Posterior vena cava (tissue), 2 donors: ENCODE measurements at places on chromosomes 2 and 18. TPM values are rescaled to one million over a fixed set of nuclear protein-coding genes. Genes with fewer than 3 reads are reported as not detected.
A peak's percentile ranks its signal among the peaks of the same experiment; 100 is the strongest.

LAMA1 gene
- total RNA-seq, result 4.0 TPM

- no peak for DNase-seq
Measured at GRCh38 chr2:85956646-85957039, 67.9 kb upstream of the ST3GAL5 start.

HOXD13 gene
- total RNA-seq, result not detected

DNA sequence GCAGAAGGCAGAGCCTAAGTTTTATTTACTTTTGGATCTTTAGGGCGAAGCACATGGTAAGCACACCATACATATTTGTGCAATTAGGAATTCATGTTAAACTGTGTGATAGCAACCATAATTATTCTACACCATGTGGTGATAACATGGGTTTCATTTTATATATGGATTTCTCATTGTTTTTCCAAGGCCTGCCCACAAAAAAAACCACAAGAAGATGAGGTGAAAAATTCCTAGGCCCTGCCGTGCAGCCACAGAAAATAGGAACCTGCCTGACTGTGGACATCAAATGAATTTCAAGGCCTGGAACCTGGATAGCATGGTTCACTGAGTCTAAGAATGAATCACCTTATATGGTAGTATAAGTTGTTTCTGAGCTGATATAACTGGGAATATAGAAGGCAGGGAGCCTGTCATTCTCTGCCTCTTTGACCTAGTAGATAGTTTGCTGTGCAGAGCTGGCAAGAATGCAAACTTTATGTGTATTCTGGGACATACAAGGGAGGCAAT lies 22.4 kb upstream of the SSB start:
- no peak for DNase-seq

DNA sequence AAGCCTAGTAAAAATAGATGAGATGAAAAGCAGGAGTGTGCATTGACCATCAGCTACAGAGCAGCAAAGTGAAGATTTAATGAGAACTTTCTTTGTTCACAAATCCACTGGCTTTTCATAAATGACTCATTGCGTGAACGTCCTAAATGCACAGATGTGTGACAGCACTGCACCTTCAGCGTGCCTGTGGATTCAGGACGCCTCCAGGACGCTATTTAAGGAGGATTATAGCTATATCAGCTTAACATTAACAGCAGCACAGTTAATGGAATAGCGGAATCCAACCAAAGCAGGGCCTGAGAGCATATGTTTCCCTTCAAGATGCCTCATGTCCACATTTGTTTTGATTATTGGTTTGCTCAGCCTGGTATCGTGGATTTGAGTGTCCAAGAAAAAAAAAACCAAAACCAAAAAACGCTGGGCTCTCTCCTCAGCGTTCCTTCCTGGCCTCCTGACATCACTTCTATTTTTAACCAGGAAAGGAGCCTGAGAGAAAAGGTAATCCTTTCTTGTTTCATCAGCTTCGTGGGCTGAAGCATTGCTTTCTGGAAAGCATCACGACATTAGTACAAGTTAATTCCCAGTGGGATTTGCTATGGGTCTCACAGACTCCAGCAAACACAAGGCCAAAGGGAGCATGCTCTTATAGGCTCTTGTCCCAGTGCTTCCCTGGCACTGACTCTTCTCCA lies 447.0 kb upstream of the SMIM21 start:
- no peak for DNase-seq

DNA sequence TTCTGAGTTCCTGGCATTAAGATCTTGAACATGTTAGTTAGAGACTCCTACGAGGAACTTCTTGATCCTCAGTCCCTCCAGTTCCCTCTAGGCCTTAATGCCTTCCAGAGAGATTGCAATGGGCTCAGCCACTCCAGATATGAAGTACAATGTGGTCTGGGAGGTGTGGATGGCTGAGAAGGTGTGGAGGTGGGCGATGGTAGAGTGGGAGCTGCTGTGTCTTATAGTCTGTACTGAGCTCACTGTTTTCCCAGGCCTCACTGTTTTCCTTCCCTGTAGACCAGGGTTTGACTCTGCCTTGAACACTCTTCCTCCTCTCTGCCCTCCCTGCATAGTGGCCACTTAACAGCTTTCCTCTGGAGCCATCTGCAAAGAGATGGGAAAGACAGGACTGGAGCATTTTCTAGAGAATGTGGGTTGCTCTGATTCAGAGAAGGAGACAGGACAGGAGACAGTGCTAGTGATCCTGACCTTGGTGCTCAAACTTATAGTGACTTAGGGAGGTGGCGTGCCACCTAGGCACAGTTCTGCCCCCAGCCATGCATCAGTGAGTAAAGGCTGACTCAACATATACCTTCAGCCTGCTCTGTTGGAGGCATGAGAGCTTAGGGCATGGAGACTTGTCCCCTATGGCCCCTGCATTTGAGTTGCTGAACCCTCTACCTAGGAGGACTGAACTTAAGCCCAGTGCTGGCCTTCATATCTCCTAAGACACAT lies 129.7 kb downstream of the TDRD15 start:
- DNase-seq, result no peak

DNA sequence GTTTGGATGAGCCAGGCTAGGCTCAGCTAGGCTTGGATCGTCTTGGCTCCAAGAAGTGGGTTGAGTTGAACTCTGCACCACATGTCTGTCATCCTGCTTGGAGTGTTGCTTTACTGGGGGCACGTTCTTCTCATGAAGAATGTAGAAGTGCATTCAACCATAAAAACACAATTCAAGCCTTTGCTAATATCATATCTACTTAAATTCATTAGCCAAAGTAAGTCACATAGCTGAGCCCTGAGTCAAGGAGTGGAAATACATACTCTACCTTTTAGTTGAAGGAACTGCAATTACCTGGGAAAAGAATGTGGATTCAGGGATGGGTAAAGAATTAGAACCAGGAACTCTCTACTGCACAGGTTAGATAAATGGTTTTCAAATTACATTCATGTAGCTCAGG lies 360.4 kb upstream of the KCNH7 start:
- no peak for DNase-seq

ASPRV1 gene
- total RNA-seq, result 1.7 TPM

GRCh38 chr2:210215120-210215519 lies 10.1 kb downstream of the ACADL start:
- no peak for DNase-seq

KHK gene
- total RNA-seq, result 5.7 TPM

DNA sequence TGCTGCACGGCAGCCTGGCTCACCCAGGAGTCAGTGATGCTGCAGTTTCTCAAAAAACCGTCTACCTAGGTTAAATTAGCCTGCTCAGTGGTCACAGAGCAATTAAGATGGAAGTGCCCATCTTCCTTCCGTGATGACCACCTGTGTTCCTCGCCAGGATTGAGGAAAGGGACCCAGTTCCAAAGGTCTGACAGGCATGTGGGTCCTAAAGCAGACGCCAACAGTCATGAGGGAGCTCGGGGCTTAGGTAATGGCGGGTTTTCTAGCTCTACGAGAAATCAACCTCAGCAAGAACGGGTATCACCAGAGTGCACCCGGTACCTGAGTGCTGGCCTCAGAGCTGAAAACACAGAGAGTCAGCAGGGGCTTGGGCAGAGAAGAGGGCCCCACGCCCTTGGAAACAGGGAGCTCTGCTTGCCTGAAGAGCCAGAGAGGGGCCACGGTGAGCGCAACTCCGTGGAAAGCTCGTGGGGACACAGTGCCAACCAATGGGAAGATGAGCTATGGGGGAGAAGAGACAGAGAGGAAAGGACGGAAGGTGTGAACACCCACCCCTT lies 34.3 kb upstream of the DNMT3A start:
- peak; percentile 69 for DNase-seq

- DNase-seq, result no peak
Measured at GRCh38 chr2:201220102-201220570, 37.2 kb downstream of the CASP10 start.

HOXD12 gene
- not detected for total RNA-seq

DNA sequence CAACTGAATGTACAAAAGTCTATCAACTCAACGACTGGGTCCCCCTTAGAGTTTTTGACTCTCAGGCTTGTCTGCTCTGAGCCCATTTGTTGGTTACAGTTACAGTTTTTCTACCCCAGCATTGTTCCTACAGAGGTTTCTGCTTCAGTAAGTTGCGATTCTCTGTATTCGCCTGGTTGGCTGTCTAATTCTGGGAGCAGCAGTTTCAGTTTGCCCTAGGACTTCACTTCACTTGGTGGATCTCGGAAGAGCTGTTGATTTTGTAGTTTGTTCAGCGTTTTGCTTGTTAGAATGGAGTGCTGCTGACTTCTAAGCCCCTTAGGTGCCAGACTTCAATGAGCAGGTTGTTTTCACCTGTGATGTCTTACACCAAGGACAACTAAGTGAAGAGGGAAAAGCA lies 296.5 kb upstream of the EPAS1 start:
- no peak for DNase-seq

DNA sequence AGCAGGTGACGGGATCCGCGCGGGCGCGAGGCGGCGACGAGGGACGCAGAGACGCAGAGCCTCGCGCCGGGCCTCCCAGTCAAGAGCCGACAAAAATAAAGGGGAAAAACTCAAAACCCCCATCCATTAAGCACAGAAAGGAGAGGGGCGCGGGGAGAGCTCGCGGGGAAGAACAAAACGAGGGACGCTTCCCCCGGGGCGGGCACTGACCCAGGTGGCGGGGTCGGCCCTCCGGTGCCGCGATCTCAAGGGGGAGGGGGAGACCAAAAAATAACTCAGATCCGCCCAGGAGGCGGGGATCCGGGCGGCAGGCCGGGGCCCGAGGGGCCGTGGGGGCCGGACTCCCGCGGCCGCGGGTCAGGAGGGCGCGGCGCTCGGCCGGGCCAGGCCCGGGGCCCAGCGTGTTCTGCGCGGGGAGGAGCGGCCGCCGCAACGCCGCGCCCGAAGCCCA lies 597 bp downstream of the RNF103 start:
- DNase-seq, result peak; percentile 88

IL1RL2 gene
- 0.46 TPM for total RNA-seq

CROCC2 gene
- 0.09 TPM for total RNA-seq
